ENCODE measurements at places on chromosomes 12 and 14. TPM values are rescaled to one million over a fixed set of nuclear protein-coding genes. Genes with fewer than 3 reads are reported as not detected.
A peak's percentile ranks its signal among the peaks of the same experiment; 100 is the strongest.

TAS2R46 gene
- 0.11 TPM for polyA plus RNA-seq

AQP6 gene
- not detected for polyA plus RNA-seq

SLC6A13 gene
- 0.20 TPM for polyA plus RNA-seq

NCKAP5L gene
- polyA plus RNA-seq, result 8.5 TPM

CLEC9A gene
- not detected for polyA plus RNA-seq

JPH4 gene
- not detected for polyA plus RNA-seq

CLEC2D gene
- polyA plus RNA-seq, result 1.3 TPM

TSHR gene
- polyA plus RNA-seq, result not detected

CEP128 gene
- 5.6 TPM for polyA plus RNA-seq

RNASE4 gene
- 8.6 TPM for polyA plus RNA-seq

EML5 gene
- polyA plus RNA-seq, result 0.86 TPM

DNA sequence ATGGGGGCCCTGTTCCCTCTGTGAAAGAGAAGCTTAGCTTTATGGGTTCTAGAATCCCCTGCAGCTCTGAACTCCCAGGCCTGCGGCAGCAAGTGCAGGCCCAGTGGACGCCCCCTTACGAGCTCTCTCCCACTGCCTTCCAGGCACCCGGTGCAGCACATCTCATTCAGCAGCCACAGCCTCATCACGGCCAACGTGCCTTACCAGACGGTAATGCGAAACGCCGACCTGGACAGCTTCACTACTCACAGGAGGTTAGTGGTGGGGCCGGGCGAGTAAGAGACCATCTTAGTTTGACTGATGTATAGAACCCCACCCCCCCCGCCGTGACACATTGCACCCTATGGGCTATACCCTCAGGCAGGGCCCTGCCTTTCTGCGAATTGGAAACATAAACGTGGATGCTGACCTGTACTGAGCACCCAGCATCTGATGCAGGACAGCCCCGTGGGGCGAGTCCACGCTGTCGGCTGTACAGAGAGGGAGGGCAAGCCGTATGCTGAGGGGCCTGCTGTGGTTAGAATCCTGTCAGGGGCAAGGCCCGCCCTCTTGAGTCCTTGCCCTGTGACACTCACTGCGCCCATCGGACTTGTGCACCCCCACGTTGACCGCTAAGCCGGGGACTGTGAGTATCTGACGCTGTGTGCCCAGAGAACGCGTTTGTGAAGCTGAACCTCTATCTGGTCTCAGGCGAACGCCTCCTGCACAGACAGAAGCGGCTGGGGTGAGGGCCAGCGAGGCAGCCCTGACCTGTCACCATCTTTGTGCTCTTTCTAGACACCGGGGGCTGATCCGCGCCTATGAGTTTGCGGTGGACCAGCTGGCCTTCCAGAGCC lies 71.7 kb downstream of the TESC start:
- DNase-seq, result no peak

GRCh38 chr14:24145690-24146452 lies 539 bp downstream of the PSME2 start:
- no peak for DNase-seq

GRCh38 chr14:69713209-69713781 lies 53.6 kb upstream of the SRSF5 start:
- DNase-seq, result no peak

GRCh38 chr12:69457433-69457832 lies 12.8 kb upstream of the FRS2 start:
- DNase-seq, result no peak

- no peak for DNase-seq
Measured at GRCh38 chr12:130955238-130955816, 1.6 kb downstream of the ADGRD1 start.

- no peak for DNase-seq
Measured at GRCh38 chr14:23345987-23346692, 6.5 kb downstream of the SLC22A17 start.

GRCh38 chr12:64268409-64268808 lies 46.3 kb upstream of the KICS2 start:
- DNase-seq, result no peak

GRCh38 chr12:71157601-71158233 lies at the start of gene TSPAN8:
TSS of gene TSPAN8 (minus strand) at chr12:71157999. CDS start at chr12:71157678, 321 bp downstream.
- DNase-seq, result no peak

- DNase-seq, result no peak
Measured at GRCh38 chr12:93191423-93191822, 186.3 kb upstream of the NUDT4 start.

DNA sequence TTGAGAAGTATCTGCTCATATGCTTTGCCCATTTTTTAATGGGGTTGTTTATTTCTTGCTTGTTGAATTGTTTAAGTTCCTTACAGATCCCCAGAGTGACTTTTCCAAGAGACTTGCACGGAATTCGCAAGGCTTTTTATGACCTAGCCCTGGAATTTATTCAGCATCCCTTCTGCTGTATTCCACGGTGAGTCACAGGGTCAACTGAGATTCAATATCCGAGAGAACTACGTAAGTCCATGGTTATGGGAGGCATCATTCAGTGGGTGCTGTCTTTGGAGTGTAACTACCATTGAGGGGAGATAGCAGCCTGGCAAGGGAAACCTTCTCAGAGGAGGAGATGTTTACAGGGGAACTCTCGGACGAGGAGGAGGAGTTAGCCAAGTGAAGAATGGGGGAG lies 20.9 kb upstream of the GPRC5A start:
- DNase-seq, result peak; percentile 99

- no peak for DNase-seq
Measured at GRCh38 chr12:83046019-83046418, 359.3 kb downstream of the TMTC2 start.

DNA sequence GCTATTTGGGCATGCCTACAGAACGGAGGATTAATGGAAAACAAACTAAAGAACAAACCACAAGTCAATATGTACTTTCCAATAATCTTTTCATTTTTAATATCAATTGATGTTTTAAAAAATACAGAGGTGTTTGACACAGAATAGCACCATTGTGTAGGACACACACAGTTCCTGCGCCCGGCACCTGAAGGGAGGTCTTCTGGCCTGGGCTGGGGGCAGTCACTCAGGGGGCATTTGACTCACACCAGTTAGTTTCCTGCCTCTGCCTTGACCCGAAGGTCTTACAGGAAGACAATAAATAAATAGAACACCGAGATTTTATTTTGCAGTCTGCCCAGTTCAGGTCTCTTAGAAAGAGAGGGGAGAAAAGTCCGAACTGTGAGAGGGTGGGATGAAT lies 9.5 kb downstream of the TMEM106C start:
- DNase-seq, result no peak

DNA sequence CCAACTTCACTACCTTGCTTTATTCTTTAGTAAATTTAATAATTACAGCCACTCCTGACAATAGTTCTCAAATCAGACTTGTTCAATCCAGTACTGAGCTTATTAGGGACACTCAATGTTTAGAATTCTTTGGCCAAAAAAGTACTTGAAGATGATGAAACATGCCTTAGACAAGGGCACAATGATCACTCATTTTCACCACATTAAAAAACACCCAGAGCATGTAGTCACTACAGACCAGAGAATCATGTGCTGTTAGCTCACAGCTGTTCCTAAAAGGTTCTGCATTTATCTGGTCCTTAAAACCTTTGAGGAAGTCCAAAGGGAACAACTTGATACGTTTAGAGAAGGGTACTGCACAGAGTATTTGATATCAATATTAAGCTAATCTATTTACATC lies 98.7 kb downstream of the INSM2 start:
- DNase-seq, result no peak

DNA sequence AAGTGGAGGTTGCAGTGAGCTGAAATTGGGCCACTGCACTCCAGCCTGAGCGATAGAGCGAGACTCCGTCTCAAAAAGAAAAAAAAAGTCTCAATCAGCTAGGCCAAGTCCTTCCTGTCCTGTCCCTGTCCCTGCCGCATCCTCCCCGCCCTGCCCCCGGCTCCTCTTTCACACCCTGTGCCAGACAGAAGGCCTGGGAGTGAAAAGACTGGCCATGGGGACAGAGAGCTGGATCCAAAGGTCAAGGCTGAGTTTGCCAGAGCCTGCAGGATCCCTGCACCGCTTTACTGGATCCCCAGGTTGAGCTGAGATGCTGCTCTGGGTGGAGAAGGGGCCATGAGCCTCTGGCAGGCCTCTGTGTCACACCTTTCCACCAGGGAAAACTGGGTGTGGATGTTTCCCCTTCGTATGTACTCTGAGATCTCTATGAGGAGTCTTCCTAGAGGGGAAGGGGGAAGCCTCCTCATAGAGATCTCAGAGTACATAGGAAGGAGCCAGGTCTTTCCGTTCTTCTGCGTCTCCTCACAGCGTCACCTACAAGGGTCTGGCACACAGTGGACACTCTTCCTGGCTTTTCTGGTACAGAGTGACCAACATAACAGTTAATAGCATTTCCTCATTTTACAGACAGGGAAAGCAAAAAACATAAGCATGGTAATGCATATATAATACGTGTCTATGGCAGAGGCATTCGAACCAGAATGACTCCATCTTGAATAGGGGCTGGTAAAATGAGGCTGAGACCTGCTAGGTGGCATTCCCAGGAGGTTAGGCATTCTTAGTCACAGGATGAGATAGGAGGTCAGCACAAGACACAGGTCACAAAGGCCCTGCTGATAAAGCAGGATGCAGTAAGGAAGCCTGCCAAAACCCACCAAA lies 35.1 kb downstream of the NINJ2 start:
- DNase-seq, result no peak

GRCh38 chr12:9334041-9334692 lies 126.0 kb upstream of the PZP start:
- no peak for DNase-seq

- no peak for DNase-seq
Measured at GRCh38 chr12:18476861-18477260, 215.5 kb downstream of the PIK3C2G start.

DNA sequence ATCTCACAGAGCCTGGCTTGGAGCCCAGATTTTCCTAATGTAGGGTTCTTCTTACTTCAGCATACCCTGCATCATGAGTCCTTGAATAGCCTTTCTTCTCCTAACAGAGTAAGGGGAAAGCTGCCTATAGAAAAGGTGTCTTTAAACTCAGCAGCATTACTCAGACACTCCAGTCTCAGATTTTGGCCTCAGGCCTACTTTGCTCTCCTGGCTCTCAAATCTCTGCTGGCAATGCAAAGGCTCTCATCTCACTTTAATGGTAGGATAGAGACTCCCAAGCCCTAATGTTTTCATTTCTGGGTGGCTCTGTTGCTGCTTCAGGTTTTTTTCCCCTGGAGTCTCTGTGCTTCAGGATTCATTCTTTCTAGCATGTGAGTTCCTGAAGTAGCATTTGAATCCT lies 9.1 kb upstream of the NKX2-8 start:
- DNase-seq, result no peak

GRCh38 chr12:90299121-90299520 lies 590.5 kb upstream of the ATP2B1 start:
- no peak for DNase-seq

DNA sequence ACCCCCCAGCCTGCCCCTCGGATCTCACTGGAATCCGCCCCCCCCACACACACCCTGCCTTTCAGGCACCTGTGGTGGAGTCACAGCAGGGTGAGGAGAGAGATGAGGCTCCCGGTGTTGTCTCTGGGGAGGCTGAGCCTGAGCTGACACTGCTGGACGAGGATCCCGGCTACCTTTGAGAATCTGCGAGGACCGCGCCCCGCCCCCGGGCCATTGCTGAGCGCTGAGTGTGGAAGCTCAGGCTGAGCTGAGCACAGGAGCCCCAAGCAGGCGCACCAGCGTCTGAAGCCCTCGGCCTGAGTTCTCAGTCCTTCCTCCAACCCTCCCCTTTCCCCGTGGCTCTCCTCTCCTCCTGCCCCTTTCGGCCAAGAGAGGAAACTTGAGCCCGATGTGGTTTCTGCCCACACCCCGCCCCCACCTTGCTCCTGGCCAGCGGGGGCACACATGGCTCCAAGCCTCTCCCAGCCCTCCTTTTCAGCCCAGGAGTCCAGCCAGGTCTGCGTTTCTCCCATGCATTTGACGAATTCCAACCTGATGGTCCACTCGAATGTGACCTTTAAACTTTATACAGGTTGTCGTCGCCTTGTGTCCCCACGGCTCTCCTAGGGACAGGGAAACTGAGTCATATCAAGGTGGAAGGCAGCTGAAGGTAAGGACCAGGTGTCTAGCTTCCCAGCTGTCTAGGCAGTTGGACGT lies at the start of gene NFE2:
NFE2 (minus strand) TSS at position 284 of the 696 bp plus-strand sequence. CDS start 5,767 bp downstream, outside the sequence.
- DNase-seq, result peak; percentile 66

GRCh38 chr14:66508846-66509621 lies 1.1 kb downstream of the GPHN start:
- DNase-seq, result peak; percentile 20

GRCh38 chr12:86721713-86722397 lies 465.7 kb upstream of the MGAT4C start:
- no peak for DNase-seq

DNA sequence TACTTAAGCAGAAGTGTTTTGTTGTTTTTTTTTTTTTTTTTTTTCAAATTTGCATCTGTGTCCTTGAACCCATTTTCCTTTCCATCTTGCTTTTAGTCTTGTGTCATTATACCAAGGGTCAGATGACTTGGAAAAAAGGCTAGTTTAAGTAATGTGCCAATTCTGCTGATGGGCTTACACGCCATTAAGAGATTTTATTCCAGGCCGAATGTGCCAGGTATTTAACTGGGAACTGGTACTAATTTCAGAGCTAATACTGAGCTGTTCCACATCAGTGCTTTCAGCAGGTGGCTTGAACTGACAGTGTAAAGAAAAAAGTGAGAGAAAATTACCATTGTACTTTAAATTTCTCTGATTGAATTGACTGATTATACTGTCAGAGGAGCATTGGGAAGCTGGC lies 224.9 kb downstream of the NPAS3 start:
- DNase-seq, result no peak

All from A549 (cell line).